ENCODE measurements at places on chromosomes 5 and 9.

GRCh38 chr9:83466351-83466750, 71.8 kb downstream of the FRMD3 start:
- DNase-seq = no peak

- DNase-seq = no peak
Measured at GRCh38 chr9:1331546-1332038, 281.4 kb downstream of the DMRT2 start.

GRCh38 chr9:99533421-99533820, 288.3 kb upstream of the NR4A3 start:
- no peak for DNase-seq

GRCh38 chr5:103505581-103506305, 56.8 kb downstream of the NUDT12 start:
- no peak for DNase-seq

- no peak for DNase-seq
Measured at GRCh38 chr5:81638471-81638870, 112.4 kb downstream of the SSBP2 start.

DNA sequence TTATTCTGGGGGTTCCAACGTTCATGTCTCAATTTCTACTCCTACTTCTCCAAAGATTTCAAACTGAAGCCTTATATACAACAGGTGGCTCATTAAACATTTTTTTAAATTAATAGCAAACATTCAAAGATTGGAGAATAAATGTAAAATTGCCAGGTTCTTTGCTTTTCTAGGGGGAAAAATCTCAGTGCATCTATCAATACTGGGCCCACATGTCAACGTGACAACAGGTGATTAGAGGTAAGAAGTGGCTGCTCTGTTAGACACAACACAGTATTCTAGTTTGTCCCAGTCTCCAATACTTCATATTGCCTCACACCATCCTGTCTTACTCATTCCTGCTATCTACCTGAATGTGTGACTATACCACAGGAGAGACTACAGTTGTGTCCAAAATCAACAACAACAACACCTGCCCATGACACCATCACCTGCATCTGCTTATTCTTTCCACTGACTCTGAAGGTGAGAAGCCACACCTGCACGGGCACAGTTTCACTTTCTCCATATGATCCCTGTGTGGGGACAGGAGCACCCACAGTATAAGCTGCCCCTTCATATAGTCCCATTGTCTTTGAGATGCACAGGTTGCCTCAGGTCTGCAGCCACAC, 110.2 kb downstream of the LHFPL2 start:
- DNase-seq = no peak

DNA sequence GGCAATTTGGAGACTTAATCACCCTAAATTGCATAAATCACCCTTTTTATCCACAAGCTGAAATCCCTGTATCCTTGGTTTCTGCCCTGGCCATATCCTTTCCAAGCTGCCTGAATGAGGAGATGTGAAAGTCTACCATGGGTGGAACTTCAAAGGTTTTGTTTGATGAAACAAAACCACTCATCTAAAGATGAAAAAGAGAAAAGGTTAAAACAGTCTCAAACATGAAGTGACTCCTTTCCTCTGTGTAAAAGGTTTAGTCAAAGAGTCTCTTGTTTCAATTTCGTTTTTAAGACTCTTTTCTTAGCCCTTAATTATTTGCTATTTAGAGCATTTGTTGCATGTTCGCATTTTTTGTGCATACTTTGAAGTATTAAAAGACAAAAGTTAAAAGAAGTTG, 11.2 kb downstream of the SLC45A2 start:
- no peak for DNase-seq

- DNase-seq = no peak
Measured at GRCh38 chr9:116094846-116095245, 58.7 kb upstream of the PAPPA start.

DNA sequence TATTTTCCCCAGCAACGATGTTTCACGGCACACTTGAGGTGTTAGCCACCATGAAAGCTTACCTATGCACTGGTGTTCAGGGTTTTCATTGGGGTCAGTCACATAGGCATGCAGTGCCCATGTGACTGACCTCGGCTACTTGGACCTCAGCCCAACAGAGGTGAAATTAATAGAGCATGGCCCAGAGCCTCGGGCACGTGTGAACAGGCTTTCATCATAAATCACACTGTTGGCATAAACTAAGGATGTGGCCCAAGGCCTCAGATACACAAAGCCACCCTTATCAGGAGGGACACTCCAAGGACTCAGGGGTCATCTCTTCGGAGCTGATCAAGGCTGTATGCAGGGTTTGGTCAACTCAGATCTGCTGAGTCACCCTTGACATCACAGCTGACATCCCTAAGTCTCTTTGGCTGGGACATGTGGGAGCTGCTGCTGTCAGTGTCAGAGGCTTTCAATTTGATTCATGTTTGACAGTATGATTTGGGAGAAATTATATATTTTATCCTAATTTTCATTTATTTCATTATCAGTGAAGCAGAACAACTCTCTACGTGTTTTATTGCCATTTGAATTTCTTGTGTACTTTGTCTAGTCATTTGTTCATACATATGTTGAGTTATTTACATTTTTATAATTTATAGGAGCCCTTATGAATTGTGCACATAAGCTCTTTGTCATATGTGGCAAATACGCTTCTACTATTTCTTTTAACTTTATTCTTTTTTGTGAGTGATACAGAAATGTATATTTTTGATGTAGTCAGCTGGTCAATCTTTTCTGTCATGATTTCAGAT, 59.7 kb upstream of the ANKRD33B start:
- no peak for DNase-seq

GRCh38 chr9:30476826-30477225, 1907.6 kb upstream of the ACO1 start:
- DNase-seq = no peak
